ENCODE measurements at places on chromosomes 7 and 10. TPM values are rescaled to one million over a fixed set of nuclear protein-coding genes. Genes with fewer than 3 reads are reported as not detected.

GRCh38 chr7:136496551-136496950 lies 371.9 kb upstream of the CHRM2 start:
- DNase-seq, result no peak
- H3K4me1 ChIP-seq, result no peaks in the 10 kb centered on the region
- H3K36me3 ChIP-seq, result no peaks in the 10 kb centered on the region
- no peak overlapping the region for H3K27ac ChIP-seq
- no peaks in the 10 kb centered on the region for H3K27me3 ChIP-seq

GRCh38 chr7:74466196-74466813 lies 12.6 kb downstream of the GTF2IRD1 start:
- peaks cover 11% of the 10 kb centered on the region for H3K36me3 ChIP-seq
- DNase-seq, result no peak
- no peaks in the 10 kb centered on the region for H3K27me3 ChIP-seq
- H3K4me3 ChIP-seq, result no peak overlapping the region
- H3K4me1 ChIP-seq, result no peaks in the 10 kb centered on the region
- H3K27ac ChIP-seq, result no peak overlapping the region

DNA sequence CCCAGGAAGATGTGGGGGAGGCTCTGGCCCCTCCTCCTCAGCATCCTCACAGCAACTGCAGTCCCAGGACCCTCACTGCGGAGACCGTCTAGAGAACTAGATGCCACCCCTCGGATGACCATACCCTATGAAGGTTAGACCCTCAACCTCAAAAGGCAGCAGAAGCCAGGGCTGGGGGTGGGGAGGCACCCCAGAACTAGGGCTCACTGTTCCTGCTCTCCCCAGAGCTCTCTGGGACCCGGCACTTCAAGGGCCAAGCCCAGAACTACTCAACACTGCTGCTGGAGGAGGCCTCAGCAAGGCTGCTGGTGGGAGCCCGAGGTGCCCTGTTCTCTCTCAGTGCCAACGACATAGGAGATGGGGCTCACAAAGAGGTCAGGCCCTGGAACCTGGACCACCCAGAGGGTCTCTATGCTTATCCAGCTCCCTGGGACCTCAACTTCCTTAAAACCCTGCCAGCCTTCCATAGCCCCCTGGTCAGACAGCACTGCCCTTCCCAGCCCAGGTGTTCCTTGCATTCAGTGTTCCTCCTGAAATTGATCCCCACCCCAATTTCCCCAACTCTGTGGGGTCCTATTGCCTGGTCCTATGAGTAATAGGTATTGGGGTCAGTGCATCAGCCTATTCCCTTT lies 3.7 kb downstream of the SEMA4G start:
- H3K4me1 ChIP-seq, result peaks cover 6% of the 10 kb centered on the region
- H3K27me3 ChIP-seq, result no peaks in the 10 kb centered on the region
- no peak overlapping the region for H3K27ac ChIP-seq
- H3K36me3 ChIP-seq, result no peaks in the 10 kb centered on the region

GRCh38 chr10:86265236-86265894 lies 101.2 kb downstream of the GRID1 start:
- H3K27ac ChIP-seq, result no peak overlapping the region
- no peak overlapping the region for H3K4me3 ChIP-seq
- no peaks in the 10 kb centered on the region for H3K36me3 ChIP-seq
- no peaks in the 10 kb centered on the region for H3K27me3 ChIP-seq

GRCh38 chr10:86389441-86390193 lies 23.0 kb upstream of the GRID1 start:
- peak; percentile 19 for DNase-seq
- peaks cover 52% of the 10 kb centered on the region for H3K27me3 ChIP-seq
- H3K4me1 ChIP-seq, result no peaks in the 10 kb centered on the region
- H3K36me3 ChIP-seq, result no peaks in the 10 kb centered on the region

DNA sequence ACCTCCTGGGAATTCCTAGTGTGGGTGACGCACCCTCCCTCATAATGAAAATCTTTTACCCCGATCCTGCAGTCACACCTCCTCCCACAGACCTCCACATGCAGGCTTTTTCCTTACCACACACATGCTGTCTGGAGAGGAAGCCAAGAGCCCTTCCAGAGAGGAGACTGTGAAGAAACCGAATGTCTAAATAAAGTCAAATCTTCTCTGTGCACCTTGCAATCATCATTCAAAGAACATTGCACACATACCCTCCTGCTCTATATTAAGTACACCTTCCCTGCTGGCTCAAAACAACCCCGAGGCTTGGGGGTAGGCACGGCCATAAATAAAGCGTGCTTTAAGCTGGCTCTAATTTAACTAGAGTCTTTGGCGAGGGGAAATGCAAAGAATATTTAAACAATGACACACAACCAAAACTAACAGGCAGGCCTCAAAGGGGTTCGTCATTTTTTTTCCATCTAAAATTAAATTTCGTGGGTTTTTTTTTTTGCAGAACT lies 34.9 kb downstream of the CALML3 start:
- H3K27ac ChIP-seq, result peak overlapping the region; percentile 1
- no peak overlapping the region for H3K4me3 ChIP-seq
- no peaks in the 10 kb centered on the region for H3K36me3 ChIP-seq
- H3K4me1 ChIP-seq, result peaks cover 32% of the 10 kb centered on the region
- no peaks in the 10 kb centered on the region for H3K27me3 ChIP-seq

DNA sequence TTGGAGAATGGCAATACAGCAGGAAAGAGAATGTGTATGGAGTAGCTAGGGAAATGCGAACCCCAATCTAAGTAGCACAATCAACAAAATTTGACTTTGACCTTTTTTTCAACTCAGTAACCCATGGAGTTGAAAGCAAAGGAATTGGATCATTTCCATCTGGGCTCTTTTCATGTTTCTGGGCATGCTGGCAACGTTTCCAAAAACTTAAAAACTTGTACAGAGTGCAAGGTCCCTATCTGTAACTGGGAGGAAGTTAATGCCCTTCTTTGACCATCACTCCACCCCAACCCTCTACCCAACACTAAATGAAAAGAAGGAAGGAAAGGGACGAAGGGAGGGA lies 1.3 kb upstream of the HIBADH start:
- no peak overlapping the region for H3K27ac ChIP-seq
- DNase-seq, result no peak
- H3K4me3 ChIP-seq, result no peak overlapping the region

DNA sequence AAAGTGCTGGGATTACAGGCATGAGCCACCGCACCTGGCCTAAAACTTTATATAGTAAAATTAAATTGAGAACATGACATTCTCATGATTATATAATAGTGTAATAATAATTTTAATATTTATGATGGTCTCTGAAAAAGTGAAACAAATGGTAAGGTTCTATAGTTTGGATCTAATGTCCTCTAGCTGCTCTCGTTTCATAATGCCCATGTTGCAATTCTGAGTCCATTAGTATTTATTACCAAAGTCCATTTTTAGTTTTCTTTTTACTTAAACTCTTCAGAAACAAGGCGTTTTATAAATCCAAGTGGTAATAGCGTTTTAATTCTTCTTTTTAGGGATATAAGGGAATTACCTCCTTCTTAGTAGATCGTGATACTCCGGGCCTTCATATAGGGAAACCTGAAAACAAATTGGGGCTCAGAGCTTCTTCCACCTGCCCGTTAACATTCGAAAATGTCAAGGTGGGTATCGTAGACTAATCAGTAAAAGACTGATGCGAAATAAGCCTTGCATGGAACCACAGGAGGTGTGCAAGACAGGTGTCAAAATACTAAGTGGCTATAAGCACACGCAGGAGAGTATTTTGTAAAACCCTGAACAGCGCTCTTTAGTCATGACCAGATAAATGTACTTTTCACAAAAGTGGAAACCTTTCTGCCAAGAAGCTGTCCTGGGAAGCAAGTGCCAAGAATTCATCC lies 34.1 kb downstream of the ACADSB start:
- no peak overlapping the region for H3K4me3 ChIP-seq
- 0 out of 2 replicates have a peak, but pooled peaks cover 1% of the 10 kb centered on the region for H3K36me3 ChIP-seq
- H3K27ac ChIP-seq, result no peak overlapping the region
- no peaks in the 10 kb centered on the region for H3K27me3 ChIP-seq

GRCh38 chr10:74825371-74826141 lies 844 bp upstream of the KAT6B start:
- H3K27me3 ChIP-seq, result no peaks in the 10 kb centered on the region

DLX6 gene
- total RNA-seq, result not detected

IKZF1 gene
- total RNA-seq, result not detected

PDE6C gene
- total RNA-seq, result not detected

Data from IMR-90 (cell line).